CD4-positive, alpha-beta T cell treated with Interleukin-17A for 1 hour (primary cell): ENCODE measurements at places on chromosomes 12 and 14.

DNA sequence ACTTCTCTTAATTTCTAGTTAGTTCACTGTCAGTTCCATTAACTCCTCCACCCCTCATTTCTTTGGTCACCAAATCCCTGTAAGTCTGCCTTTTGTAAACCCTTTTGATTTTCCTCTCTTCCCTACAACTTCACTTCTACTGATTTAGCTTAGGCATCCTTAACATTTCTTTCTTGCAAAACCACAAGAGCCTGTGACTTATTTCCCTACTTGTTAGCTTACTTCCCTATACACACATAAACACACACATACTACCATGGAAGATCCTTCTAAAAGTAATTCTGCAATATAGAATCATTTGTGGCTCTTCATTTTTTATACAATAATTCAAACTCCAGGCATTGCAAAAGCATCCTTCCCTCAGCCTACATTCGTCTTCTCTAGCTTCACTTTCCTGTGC, 494.3 kb upstream of the USP15 start:
- DNase-seq = no peak

DNA sequence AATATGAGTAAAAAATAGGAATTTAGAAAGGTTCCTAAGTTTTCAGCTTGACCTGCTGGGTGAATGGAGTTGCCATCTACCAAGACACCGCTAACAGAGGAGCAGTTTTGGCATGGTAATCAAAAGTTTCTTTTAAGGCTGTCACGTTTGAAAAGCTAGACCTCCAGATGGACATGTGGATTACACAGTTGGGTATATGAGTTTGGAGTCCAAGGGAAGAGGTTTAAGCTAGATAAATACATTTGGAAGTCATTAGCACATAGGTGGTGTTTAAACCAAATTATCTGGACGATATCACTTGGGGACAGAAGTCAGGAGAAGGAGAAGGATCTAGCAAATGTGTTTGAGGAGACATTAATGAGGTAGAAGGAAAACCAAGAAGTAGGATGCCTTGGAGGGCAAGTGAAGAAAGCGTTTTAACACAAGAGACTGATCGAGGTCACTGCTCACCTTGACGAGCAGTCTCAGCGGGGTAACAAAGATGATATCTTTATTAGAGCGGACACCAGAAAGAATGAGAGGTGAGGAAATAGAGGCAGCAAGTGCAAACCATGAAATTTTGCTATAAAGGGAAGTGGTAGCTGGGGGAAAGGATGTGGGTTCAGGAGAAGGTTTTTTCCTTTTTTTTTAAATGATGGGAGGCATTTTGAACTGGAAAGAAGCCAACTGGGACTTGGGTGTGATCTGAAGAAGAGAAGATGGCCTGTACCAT, 17.6 kb downstream of the PNP start:
- no peak for DNase-seq

- DNase-seq = no peak
These were observed 42.6 kb downstream of the SH2B3 start for GRCh38 chr12:111448266-111448830.

DNA sequence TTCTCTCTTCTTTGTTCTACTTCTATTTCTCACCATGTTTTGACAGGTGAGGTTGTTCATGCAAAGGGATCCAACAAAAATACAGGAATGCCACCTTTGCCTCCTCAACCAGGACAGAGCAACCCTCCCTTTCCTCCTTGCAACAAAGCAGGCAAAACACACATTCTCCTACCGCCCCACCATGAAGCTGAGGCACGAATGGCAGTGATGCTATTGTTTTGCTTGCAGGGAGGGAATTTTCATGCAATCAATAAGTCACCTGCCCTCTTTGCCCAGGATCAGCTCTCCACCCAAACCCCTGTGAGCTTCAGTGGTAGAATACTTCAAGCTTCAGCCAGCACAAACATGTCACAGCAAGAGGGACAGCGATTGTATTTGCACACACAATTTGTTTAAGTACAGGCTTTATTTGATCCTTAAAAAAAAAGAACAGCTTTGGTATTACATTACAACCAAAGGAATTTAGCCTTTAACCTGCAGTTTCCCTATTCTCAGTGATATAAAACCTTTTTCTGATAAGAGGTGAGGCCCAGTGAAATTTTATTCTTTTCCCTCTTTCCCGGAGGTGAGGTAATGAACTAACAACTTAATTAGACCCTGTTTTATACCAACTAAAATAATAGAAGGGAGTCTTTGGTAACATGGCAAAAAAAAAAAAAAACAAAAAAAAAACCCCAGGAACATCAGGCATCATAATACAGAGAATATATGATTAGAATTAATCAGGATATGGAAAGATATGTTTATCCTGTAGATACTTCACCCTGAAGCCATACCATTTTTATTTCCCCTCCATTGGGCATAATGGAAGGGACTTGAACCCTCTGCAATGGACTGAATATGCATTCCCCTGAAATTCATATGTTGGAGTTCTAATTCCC, 87.0 kb upstream of the EEA1 start:
- DNase-seq = no peak

DNA sequence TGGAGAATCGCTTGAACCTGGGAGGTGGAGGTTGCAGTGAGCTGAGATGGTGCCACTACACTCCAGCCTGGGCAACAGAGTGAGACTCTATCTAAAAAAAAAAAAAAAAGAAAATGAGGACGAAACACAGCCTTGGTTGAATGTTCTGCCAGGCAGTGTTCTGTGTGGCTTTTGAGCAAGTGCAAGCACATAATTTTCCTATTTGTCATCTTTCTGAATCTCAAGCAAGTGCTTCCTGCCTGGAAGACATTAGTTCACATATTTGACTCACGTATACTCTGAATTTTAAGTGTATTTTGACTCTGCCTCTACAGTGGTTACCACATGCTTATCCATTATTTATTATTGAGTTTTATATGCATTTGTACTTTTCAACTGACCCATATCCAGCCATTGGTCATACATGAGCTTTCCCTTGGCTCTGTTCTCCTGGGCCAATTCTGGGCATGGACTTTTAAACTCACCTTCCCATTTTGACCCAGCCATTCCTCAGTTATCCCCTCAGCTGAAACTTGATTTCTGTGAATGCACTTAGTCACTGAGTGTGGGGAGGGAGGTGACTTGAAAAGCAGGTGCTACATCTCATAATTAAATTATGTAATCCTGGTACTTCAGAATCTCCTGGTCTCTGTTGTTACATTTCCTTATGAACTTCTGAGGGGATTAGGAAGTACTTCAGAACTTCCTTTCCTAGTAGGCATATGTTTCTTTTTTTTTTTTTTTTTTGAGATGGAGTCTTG, 8.1 kb downstream of the OR10G2 start:
- no peak for DNase-seq

GRCh38 chr12:19323805-19324204, 115.5 kb upstream of the AEBP2 start:
- DNase-seq = no peak

- no peak for DNase-seq
These were observed 82.1 kb downstream of the PTPRB start for GRCh38 chr12:70555081-70555480.

DNA sequence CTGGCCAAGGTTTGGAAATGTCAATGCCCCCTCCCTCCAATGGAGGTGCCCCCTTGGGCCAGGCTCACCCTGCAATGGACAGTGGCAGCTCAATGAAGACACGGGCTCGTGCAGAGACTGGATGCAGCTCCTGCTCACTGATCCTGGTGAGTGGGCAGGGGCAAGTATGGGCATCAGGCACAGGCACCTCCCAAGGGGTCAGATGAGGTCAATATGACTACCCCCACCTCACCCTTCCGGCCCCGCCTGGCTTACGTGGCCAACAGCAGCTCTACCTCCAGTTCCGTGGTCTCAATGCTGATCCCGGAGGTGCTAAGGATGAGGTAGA, 13.6 kb downstream of the ITGA7 start:
- no peak for DNase-seq
